ENCODE measurements at places on chromosomes 6 and 20.

- H3K4me1 ChIP-seq, result 0 out of 2 replicates have a peak, but pooled peaks cover 1% of the 10 kb centered on the region
- H3K36me3 ChIP-seq, result peaks cover 9% of the 10 kb centered on the region
- DNase-seq, result no peak
- no peak overlapping the region for H3K4me3 ChIP-seq
Observed at GRCh38 chr20:24955045-24955444, 6.0 kb downstream of the CST7 start.

DNA sequence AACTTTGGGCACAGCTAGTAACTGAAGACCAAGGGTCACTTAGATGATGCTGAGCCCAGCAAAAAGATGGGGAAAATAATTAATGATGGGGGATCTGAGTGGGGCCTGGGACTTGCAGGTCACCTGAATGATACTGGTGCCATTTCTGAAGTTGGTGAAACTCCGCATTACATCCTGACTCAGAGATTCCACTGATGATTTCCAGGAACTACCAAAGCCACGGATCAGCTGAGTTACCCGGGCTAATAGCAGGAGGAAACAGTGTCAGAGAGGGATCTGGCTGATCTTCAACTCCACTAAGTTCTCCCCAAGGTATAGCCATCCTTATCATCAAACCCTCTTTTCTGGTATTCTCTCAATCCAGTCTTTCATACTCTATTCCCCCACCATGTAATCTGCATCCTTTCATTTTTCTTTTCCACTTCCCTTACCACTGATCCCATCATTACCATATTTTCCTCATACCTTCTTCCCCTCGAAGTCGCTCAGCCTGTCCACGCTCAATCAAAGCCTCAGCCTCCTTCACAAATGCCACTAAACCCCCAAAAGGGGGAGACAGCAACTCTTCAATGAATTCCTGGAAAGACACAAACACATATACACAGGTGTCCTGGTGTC, 20.2 kb downstream of the VPS52 start:
- DNase-seq, result no peak
- H3K27ac ChIP-seq, result no peak overlapping the region
- no peak overlapping the region for H3K4me3 ChIP-seq
- H3K27me3 ChIP-seq, result no peaks in the 10 kb centered on the region
- H3K36me3 ChIP-seq, result no peaks in the 10 kb centered on the region

GRCh38 chr20:62590309-62591121, 51.8 kb upstream of the SLCO4A1 start:
- H3K27me3 ChIP-seq, result no peaks in the 10 kb centered on the region
- no peak overlapping the region for H3K4me3 ChIP-seq
- H3K36me3 ChIP-seq, result no peaks in the 10 kb centered on the region
- DNase-seq, result no peak
- H3K27ac ChIP-seq, result no peak overlapping the region

DNA sequence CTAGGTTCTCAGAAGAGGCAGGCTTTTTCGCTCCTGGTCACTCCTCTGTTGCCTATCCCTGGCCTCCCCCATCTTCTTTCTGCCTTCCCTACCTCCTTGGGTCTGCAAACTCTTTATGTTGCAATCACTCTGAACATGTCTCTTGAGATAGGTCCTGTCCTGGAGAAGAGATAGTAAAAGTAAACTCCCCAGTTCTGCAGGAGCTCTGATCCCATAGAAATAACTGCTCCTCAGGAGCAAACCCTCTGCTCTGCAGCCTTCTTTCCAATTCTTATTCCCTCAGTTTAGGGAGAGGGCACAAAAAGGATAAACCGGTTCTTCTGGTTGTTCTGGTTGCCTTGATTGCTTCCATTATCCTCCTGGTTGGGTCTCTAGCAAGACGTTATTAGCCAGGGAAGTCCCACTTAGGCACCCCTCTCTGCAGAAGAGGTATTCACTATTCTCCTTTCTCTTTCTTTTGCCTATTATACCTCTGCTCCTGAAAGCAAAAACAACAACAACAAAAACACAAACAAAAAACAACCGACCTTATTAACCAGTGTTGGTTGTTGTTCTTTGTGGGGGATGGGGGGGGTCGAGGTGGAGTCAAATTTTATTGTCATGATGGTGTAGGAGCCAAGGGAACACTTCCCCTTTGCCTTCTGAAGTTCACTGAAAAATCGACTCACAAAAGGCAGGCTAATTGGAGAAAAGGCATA, 973 bp downstream of the TRIM38 start:
- H3K4me3 ChIP-seq, result no peak overlapping the region
- DNase-seq, result peak; percentile 61
- no peaks in the 10 kb centered on the region for H3K36me3 ChIP-seq

GRCh38 chr6:2823104-2823850, 18.4 kb downstream of the SERPINB1 start:
- no peaks in the 10 kb centered on the region for H3K27me3 ChIP-seq
- no peak overlapping the region for H3K4me3 ChIP-seq
- DNase-seq, result no peak
- no peak overlapping the region for H3K27ac ChIP-seq
- no peaks in the 10 kb centered on the region for H3K36me3 ChIP-seq
- 0 out of 2 replicates have a peak, but pooled peaks cover 1% of the 10 kb centered on the region for H3K4me1 ChIP-seq

DNA sequence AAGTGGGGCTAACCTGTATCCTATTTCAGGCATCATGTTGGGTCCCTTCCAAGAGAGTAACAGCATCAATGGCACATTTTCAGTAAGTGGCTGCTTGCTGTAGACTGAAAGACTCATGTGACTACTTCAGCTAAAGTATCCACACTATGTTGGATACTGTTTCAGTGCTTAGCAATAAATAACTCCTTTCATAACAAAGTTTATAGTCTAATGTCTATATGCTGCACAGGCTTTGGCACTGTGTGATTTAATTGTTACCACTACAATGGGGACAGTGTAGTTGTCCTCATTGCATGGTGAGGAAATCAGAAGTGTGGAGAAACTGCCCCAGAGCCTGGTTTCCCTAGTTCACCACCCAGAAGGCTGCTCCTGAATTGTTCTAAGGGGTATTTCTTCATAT, 318.0 kb upstream of the PTCHD4 start:
- no peak overlapping the region for H3K27ac ChIP-seq
- no peaks in the 10 kb centered on the region for H3K36me3 ChIP-seq
- no peak for DNase-seq
- H3K27me3 ChIP-seq, result no peaks in the 10 kb centered on the region
- no peak overlapping the region for H3K4me3 ChIP-seq

DNA sequence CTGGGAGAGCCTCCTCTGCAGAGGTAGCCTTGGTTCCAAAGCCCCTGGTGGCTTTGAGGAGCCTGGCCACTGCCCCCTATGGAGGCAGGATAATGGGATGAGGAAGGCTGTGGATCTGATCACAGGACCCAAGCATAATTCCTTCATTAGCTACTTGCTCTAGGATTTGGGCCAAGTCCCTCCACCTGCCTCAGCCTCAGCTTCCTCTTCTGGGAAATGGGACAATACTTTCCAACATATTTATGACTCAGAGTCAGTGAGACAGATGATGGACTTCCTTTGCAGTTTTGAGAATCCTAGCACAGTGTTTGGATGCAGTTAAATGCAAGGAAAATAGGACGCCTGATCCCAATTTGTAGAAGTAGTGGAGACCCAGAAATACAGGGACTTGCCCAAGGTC, 63.8 kb upstream of the MYL9 start:
- no peak overlapping the region for H3K27ac ChIP-seq
- DNase-seq, result no peak
- H3K4me1 ChIP-seq, result 0 out of 2 replicates have a peak, but pooled peaks cover 1% of the 10 kb centered on the region
- H3K36me3 ChIP-seq, result no peaks in the 10 kb centered on the region
- H3K4me3 ChIP-seq, result no peak overlapping the region
- H3K27me3 ChIP-seq, result no peaks in the 10 kb centered on the region

GRCh38 chr6:22281341-22282085, 15.3 kb downstream of the PRL start:
- H3K4me1 ChIP-seq, result no peaks in the 10 kb centered on the region
- no peaks in the 10 kb centered on the region for H3K36me3 ChIP-seq
- H3K27me3 ChIP-seq, result no peaks in the 10 kb centered on the region
- no peak for DNase-seq
- H3K27ac ChIP-seq, result no peak overlapping the region

GRCh38 chr6:37673436-37673835, 24.2 kb downstream of the MDGA1 start:
- no peaks in the 10 kb centered on the region for H3K4me1 ChIP-seq
- no peaks in the 10 kb centered on the region for H3K36me3 ChIP-seq
- H3K27me3 ChIP-seq, result no peaks in the 10 kb centered on the region
- H3K27ac ChIP-seq, result no peak overlapping the region
- DNase-seq, result no peak

DNA sequence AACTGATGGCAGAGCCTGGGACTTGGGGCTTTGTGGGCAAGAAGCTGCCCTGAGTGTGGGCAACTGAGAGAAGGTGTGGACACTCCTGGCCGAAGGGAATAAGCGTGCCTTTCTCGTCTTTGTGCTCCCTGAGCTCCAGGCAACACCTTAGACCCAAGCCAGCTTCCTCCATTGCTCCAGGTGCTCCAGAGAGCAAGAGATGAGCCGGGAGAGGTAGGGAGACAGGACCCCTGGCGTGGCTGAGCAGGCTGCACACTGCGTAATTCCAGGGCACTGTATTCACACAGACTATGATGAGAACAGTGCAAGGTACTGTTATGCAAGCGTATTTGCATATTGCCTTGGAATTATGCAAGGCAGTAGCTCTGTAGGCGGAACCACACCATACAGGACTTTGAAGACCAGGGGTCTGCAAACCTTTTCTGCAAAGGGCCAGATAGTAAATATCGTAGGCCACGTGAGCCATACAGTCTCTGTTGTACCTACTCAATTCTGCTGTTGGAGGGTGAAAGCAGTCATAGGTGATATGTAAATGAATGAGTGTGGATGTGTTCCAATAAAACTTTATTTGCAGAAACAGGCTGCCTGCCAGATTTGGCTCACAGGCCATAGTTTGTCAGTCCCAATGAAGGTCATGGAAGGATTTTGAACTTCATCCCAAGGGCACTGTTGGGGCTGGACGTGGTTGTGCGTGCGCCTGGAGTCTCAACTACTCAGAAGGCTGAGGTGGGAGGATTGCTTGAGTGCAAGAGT, 42.1 kb upstream of the FAM83D start:
- no peak overlapping the region for H3K27ac ChIP-seq
- H3K27me3 ChIP-seq, result no peaks in the 10 kb centered on the region
- no peaks in the 10 kb centered on the region for H3K4me1 ChIP-seq
- DNase-seq, result no peak
- H3K36me3 ChIP-seq, result no peaks in the 10 kb centered on the region
- H3K4me3 ChIP-seq, result no peak overlapping the region

GRCh38 chr6:75115481-75115880, 90.4 kb downstream of the COL12A1 start:
- H3K4me3 ChIP-seq, result no peak overlapping the region
- H3K27me3 ChIP-seq, result no peaks in the 10 kb centered on the region
- H3K27ac ChIP-seq, result no peak overlapping the region
- no peaks in the 10 kb centered on the region for H3K36me3 ChIP-seq

- H3K4me1 ChIP-seq, result no peaks in the 10 kb centered on the region
- no peaks in the 10 kb centered on the region for H3K27me3 ChIP-seq
- H3K4me3 ChIP-seq, result no peak overlapping the region
- DNase-seq, result no peak
- no peaks in the 10 kb centered on the region for H3K36me3 ChIP-seq
- H3K27ac ChIP-seq, result no peak overlapping the region
Observed at GRCh38 chr6:140382355-140382754, 1007.9 kb upstream of the CITED2 start.

DNA sequence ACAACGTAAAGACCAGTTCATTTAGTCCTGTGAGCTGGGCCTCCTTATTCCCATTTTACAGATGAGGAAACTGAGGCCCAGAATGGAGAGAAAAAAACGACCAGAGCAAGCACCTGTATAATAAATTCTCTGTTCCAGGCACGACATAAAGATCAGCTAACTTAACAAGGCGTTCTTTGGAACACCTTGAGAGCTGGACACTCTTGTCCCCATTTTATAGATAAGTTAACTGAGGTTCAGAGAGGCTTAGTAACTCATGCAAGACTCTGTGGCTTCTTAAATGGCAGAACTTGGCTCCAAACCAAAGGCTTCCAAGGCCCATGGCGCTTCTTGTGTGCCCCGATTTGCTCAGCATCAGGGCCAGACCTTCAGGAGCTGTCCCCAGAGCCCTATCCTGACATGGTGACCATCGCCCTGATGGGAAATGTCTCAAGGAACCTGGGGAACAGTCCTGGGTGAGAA, 142.1 kb downstream of the VEGFA start:
- no peak overlapping the region for H3K4me3 ChIP-seq
- H3K4me1 ChIP-seq, result peaks cover 6% of the 10 kb centered on the region
- H3K27me3 ChIP-seq, result no peaks in the 10 kb centered on the region
- no peak overlapping the region for H3K27ac ChIP-seq
